ENCODE measurements at places on chromosomes 12 and 14.

- DNase-seq, result peak; percentile 57
Observed at GRCh38 chr12:42372154-42372791, 46.3 kb downstream of the PPHLN1 start.

DNA sequence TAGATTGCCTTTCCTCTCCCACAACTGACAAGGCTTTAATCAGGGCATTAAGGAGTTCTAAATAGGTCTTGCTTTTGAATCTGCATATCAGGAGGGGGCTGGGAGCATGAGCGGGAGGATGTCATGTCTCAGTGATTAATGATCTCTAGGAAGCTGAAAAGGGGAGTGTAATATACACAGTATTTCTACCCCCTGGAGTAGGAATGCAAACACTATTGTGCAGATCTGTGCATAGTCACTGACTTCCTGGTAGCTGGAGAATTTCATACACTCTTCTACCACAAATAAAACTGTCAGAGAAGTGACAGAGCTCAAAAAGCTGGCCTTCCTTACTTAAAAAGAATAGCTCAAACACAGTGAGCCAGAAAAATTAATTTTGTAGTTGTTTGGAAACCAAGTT is 65.8 kb downstream of the RIC8B start:
- DNase-seq, result peak; percentile 37

GRCh38 chr12:123085730-123086487 is 65.0 kb downstream of the PITPNM2 start:
- DNase-seq, result no peak

GRCh38 chr14:20530771-20531571 is 25.6 kb downstream of the RNASE10 start:
- peak; percentile 62 for DNase-seq

GRCh38 chr12:54984658-54985376 is at the start of gene TESPA1:
Gene TESPA1, minus strand, starts transcription at chr12:54984762. Its CDS starts 10,200 bp downstream, at chr12:54974562.
- DNase-seq, result no peak

- no peak for DNase-seq
Observed at GRCh38 chr12:24478254-24478653, 470.6 kb downstream of the BCAT1 start.
